ENCODE measurements at places on chromosomes 5 and 9.

- no peak for DNase-seq
Observed at GRCh38 chr9:69495296-69495695, 170.3 kb downstream of the ENTREP1 start.

DNA sequence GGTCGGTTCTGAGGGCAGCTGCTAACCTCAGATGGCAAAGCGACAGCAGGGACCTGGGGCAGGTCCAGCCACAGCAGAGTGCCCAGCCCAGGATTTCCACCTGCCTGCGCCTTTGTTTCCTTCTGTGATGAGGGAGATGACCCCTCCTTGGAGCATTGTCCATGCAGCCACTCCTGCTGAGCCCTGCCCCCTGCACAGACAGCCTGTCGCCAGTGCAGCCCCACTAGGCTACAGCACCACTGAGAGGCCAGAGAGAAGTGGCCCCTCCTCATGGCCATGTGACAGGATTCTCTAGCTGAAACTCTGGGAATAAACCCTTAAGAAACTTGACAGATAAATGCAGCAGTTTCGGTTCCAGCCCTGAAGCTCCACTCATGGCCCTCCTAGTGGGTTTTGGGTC is 10.5 kb upstream of the MRNIP start:
- no peak for DNase-seq

DNA sequence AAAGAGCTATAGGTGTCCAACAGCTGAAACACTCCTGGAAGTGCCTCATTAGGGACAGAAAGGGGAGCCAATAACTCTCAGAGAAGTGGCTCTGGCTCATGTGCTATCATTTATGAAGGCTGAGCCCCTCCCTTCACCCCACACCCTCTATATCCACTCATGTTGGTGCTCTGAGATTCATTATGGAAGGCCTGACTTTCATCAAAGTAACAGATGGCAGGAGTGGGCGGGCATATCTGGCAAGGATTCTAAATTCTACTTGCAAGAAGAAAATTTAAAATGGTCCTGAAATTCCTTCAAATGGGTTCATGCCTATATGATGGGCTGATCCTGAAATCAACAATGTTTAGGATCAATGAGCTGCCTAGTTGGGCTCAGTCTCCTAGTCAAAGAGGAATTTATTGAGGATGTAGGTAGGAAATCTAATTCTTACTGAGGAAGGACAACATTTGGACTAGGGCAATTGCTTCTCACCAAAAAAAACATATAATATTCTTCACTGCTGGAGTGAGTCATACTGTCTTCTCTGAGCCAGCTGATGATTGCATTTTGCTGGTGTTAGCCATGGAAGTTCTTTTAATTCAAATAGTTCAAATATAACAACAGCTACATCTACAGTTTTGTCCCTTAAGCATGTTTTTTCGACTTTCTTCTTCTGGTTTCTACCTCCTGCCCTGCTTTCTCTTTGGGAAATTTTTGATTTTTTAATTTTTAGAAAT is 23.5 kb downstream of the NMRK1 start:
- no peak for DNase-seq

GRCh38 chr9:109604781-109605180 is 106.7 kb upstream of the PTPN3 start:
- DNase-seq: no peak

- DNase-seq: no peak
Observed at GRCh38 chr9:118959366-118959765, 409.9 kb downstream of the BRINP1 start.

DNA sequence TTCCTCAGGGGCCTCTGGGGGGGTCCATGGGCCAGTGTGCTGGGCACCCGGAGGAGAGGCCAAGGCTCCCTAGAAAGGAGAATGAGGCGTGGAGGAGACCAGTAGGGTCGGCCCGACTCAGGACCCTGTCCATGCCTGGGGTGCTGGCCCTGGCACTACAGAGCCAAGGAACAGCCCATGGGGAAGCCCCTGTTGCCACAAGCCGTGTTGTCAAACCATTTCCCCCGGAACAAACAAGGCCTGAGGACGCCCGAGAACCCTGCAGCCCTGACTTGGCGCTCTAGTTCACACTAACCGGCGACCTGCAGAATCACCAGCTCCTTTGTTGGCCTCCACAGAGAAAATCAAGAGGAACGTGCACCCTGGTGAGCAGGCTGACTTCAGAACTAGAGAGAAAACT is 41.6 kb upstream of the SLC12A7 start:
- no peak for DNase-seq

GRCh38 chr9:117771136-117771535 is 66.9 kb downstream of the TLR4 start:
- DNase-seq: no peak

- no peak for DNase-seq
Observed at GRCh38 chr5:124902097-124902821, 155.8 kb upstream of the ZNF608 start.

DNA sequence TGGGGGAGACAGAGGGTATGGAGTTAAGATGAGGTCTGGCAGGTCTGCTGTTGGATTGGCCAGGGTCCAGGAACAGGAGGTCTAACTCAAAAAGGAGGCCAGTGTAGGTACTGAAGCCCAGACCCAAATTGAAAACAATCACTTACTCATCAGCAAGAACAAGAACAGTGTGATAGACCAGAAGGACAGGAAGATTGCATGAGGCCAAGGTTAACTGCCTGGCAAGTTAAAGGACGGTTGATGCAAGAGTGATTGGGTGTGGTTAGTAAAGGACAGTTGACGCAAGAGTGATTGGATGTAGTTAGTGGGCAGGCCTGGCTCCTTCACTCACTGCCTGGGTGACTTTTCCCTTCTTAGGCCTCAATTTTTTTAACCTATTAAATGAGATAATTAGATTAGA is 132.6 kb downstream of the PDZD2 start:
- DNase-seq: no peak

DNA sequence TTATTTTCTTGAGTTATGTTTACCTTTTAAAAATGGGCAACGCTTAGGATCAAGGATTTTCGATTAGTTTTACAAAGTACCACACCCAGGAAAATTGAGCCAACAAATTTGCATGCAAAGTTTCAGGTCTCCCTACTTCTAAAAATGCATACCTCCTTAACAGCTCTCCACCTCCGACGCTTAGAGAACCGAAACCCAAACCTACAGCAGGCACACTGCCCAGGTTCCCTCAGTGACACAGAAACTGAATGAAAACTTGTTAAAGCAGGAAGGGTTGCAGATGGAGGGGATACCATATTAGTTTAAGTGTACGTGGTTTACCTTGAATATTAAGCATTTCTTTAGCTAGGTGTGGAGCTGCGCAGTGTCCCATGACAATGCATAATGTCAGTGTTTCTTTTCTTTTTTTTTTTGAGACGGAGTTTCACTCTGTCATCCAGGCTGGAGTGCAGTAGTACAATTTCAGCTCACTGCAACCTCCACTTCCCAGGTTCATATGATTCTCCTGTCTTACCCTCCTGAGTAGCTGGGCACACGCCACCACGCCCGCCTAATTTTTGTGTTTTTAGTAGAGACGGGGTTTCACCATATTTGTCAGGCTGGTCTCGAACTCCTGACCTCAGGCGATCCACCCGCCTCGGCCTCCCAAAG is 1.6 kb upstream of the SUB1 start:
- no peak for DNase-seq

- DNase-seq: no peak
Observed at GRCh38 chr9:79383096-79383495, 188.7 kb upstream of the TLE4 start.

GRCh38 chr9:132141344-132141947 is 20.4 kb upstream of the NTNG2 start:
- DNase-seq: no peak

DNA sequence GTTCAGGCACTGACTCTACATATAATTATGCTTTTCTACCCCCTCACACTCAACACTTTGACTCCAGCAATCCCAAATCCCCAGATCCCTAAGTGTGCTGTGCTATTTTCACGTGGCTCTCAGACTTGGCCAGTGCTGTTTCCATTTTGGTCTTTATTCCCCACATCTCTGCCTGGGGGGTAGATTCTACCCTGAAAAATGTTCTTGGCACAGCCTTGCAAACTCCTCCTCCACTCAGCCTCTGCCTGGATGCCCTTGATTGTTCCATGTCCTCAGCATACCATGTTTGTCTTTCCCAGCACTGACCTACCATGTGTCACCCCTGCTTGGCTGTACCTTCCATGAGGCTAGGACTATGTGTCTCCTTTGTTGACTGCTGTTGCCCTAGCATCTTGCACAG is 43.0 kb downstream of the FXN start:
- DNase-seq: no peak
